ENCODE measurements at places on chromosomes 3 and 15.

DNA sequence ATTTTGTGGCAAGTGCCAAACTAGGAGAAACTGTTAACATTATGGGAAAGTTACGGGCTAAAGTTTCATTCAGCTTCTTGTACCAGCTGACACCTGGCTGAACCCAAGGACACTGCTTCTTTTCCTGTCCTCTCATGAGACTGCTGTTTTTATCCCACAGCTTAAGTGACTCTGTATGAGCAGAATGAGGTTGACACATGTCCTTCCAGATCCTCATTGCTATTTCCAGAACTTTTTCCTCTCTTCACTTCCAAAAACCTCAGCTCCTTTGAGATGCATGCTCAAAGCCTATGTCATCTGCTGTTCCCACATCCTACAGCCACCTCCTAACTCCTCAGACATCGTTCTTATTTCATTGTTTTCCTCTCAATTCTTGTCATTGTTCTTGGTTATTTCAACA, 183.6 kb downstream of the DCLK3 start:
- DNase-seq, result no peak

GRCh38 chr3:174340624-174341587, 518.2 kb upstream of the NAALADL2 start:
- no peak for DNase-seq

- DNase-seq, result no peak
These were observed 51.8 kb downstream of the RGMA start for GRCh38 chr15:93036951-93037819.

DNA sequence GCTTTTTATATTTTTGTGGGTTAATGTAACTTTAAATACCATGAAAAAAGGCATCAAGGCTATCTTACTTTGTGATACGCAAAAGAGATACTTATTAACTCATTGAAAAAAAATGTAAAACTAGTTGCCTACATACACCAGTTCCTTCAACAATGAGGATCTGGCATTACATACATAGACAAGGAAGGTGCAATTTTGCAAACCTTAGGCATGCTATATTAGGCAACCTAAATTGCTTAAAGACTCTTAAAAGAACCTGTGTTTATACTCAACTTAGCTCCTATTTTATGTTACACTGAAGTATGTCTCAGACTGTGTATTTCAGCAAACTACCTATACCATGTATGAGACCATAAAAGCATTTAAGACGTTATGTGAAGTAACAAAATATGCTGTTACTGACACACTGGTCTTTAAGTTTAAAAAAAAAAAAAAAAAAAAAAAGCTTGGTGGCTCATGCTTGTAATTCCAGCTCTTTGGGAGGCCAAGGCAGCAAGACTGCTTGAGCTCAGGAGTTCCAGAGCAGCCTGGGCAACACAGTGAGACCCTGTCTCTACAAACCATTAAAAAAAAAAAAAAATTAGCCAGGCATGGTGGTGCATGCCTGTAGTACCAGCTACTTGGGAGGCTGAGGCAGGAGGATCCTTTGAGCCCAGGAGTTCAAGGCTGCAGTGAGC, 9.1 kb downstream of the TASOR start:
- DNase-seq, result no peak

- DNase-seq, result no peak
These were observed 6.9 kb upstream of the MST1R start for GRCh38 chr3:49910409-49911123.

DNA sequence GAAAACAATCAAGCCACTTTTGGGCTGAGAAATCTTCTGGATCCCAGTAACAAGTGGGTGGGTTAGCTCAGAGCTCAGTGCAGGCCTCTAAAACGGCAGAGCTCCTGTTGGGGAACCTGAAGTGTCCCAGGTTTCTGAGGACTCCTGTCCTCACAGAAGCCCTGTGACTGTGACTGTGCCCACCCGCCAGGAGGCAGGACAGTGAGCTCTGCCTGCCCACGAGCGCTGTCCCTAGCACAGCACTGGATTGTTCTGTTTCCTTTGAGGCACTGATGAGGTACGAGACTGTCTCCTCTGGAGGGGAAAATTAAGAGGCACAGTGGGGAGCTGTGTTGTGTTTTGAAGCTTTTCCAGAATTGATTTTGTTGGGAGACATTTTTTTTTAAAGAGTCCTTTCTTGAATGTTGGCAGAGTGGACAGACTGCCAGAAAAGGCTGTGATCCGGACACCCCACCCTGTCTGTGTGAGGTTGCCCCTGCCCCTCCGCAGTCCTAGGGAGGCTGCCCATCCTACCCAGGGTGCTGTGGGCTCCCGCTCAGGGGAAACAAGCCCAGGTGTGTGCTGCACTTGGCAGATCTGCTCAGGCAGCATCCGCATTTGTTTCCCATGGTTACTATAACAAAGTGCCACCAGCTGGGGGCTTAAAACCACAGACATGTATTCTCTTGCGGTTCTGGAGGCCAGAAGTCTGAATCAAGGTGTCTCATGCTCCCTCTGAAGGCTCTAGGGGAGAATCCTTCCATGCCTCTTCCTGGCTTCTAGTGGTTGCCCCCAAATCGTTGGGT, 66.6 kb upstream of the LARS2 start:
- no peak for DNase-seq

DNA sequence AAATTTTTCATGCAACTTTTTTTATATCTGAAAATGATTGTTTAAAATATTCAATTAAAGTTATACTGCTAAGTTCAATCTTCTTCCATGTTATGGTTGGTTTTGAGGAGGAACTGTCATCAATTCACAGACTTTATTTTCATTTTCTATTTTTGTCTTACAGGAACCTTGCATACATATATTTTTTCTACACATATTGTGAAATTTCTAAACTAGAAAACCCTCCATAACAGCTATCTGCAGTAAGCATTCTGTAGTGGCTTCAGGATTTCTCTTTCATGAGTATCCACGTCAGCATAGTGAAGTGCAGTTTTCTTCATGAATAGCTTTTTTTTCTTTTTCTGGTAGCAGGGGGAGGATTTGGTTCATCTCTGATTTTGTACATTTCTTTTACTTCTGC, 48.2 kb downstream of the ATR start:
- DNase-seq, result no peak

DNA sequence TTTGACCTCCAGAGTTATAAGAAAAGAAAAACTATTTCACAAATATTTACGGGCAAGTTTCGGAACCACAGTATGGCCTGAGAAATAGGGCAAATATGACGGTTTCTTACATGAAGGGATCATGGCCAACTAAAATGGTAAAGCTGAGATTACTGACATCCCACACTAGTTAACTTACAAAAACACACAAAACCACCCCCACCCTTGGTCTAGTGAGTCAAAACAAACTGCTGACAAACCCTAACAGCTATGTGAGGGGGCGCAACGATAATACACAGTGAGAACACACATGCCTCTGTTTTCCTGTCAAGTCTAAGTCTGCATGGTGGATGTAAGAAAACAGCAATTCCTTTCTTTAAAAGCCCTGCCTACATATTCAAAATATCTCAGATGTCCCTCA, 32.3 kb downstream of the CBLB start:
- DNase-seq, result peak; percentile 56

GRCh38 chr3:38575279-38575843, 74.1 kb downstream of the SCN5A start:
- no peak for DNase-seq

GRCh38 chr15:79195239-79195638, 87.3 kb upstream of the ANKRD34C start:
- no peak for DNase-seq

DNA sequence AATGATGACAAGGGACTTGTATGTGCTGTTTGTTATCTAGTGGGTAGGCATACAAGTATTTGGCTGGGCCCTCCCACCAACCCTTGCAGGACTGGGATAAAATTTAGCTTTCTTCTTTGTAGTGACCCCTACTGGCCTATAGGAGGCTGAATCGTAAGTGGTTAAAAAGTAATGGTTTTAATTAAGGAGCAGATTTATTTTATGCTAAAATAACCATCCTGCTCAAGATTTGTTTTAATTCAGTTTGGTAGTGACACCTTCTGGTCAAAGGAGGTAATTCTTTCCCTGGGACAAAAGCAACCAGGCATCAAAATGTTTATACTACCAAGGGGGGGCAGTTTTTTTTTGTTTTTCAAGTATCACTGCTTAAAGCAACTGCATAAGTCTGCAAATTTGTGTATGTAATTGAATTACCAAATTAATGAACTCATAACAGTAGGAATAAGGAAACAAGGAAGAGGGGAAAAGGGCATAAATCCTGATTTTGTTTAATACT, 70.7 kb downstream of the TOP2B start:
- peak; percentile 57 for DNase-seq

- DNase-seq, result no peak
These were observed 519.0 kb upstream of the PROK2 start for GRCh38 chr3:72303926-72304325.

- DNase-seq, result peak; percentile 67
These were observed 210.9 kb upstream of the KCNMB2 start for GRCh38 chr3:178325330-178325729.

DNA sequence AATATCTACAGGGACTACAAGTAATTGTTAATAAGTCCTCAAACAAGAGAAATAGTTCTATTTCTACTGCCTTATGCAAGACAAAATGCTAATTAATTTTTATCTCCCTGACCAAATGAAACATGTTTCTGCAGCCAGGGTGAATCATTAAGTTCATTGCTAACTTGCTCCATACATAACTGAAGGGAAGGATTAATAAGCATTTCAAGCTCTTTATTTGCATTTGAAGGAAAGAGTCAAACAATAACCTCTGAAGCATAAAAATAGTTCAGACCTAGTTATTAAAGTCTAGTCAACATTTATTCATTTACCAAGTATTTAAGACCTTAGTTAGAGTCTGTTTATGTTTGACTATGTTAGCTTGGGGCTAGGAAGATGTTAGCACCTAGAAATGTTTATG, 120.0 kb downstream of the ATP1B3 start:
- DNase-seq, result peak; percentile 49

DNA sequence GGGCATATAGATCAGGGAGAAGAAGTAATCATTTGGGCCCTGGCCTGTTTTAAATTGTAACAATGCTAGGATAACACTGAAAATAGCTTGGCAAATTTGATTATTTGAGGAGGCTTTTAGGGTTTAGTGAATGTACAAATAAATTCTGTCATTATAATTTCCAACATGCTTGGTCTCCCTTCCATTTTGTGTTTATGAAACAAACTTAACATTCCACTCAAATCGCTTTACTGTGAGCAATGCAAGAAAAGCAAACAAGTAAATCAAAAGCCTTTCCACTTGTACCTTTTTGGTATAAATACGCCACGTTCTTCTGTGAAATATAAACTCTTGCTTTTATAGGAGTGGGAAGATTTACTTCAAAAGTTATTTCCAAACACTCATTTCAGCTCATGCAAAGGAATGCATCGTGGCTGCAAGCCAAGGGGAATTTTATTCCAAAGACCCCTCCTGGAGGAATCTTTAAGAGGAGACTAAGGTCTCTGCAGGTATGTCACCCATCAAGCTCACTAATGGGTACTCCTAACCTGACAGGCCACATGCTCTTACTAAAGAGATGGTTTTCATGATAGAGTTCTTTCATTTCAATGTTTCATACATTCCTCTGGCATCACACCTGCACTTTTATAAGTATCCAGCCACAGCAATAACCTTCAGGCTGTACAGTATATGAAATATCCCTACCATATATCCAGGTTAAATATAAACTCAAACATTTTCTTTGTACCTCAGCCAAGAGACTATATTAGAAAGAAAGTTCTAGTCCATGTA, 115.2 kb downstream of the P3H2 start:
- DNase-seq, result peak; percentile 11

- no peak for DNase-seq
These were observed 687 bp downstream of the ALDH1A3 start for GRCh38 chr15:100880139-100880896.

GRCh38 chr15:49620199-49620598, 419 bp downstream of the FAM227B start:
- peak; percentile 45 for DNase-seq

- no peak for DNase-seq
These were observed 316.0 kb upstream of the CBLB start for GRCh38 chr3:106184540-106185457.

- peak; percentile 99 for DNase-seq
These were observed 114.1 kb upstream of the GALNT15 start for GRCh38 chr3:16060358-16060852.

GRCh38 chr15:35485411-35485810, 60.6 kb downstream of the DPH6 start:
- DNase-seq, result no peak
